ENCODE measurements at places on chromosomes 16 and 17.
A peak's percentile ranks its signal among the peaks of the same experiment; 100 is the strongest.

- DNase-seq = peak; percentile 75
These were observed 2.9 kb upstream of the EPX start for GRCh38 chr17:58189436-58190146.

GRCh38 chr16:88864099-88864498, 2.4 kb downstream of the PABPN1L start:
- DNase-seq = no peak

DNA sequence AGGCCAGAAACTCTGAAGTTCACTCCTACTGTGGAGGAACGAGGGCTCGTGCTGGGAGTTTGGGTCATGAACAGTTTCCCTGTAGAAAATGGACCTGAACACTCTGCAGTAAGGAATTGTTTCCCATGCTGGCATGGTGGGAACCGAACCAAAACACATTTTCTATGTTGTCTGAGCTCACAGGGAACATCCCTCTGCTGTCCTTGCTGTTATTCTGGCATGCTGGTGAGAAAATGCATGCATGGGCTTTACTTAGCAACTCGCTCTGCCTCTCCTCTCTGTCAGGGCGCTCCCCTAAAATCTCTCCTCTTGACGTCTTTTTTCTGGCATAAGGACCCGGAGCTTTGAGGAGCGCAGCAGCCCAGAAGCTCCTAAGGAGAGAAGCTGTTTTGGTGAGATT, 5.4 kb downstream of the RTN4RL1 start:
- DNase-seq = no peak

DNA sequence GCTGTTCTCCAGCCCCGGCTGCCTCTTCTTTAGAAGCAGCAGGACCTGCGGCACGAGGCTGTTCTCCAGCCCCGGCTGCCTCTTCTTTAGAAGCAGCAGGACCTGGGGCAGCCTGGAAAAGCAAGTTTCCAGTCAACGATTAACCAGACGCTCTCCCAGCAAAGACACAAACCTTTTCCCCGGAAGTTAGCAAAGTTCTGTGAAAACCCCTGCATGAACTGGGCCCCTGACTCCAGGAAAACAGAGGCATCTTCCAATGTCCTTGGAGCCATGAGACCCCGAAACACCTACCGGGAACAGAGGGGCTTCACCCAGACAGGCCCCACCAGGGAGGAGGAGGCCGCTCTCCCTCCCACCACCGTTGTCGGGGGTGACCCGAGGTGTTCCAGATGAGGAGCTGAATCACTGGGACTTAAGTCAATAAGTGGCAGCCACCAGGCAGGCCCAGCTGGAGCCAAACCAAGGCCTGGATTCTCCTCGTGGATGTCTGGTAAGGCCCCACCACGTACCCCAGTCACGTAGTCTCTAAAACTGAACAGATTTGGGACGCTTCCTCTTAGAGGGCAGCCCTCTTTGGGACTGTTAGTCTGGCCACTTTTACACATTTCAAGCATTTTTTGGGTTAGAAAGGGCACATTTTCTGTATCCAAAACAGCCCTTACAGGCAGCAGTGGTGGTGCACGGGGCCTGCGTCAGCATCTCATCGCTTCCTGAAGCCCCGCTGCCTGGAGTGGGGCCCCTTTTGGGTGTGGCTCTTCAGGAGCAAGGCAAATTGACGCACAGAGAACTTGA, at the start of gene RPH3AL:
Gene RPH3AL, minus strand, starts transcription at position 387 of the 792 bp plus-strand sequence. CDS start 25,264 bp downstream, outside the sequence.
- DNase-seq = no peak

DNA sequence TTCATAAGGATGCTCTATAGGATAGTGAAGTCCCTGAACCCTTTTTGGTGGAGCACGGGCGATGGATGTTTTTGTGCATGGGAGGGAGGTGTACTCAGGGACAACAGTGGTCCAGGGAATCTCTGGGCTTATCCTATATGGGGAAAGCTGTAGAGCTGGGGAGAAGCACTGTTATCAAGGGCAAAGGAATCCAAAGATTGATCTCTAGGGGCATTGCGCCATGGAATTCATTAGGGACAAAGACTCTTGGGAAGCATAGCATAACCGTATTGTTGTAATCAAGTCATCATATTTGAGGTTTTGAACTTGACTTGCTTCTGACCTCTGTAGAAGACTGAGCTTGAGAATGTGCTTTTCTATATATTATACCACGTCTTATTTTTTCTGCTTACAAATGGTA, 172.9 kb upstream of the ZFHX3 start:
- DNase-seq = no peak

- no peak for DNase-seq
These were observed 257 bp downstream of the SNAI3 start for GRCh38 chr16:88686062-88686438.

- no peak for DNase-seq
These were observed 330.1 kb downstream of the CNTNAP4 start for GRCh38 chr16:76607317-76607716.

DNA sequence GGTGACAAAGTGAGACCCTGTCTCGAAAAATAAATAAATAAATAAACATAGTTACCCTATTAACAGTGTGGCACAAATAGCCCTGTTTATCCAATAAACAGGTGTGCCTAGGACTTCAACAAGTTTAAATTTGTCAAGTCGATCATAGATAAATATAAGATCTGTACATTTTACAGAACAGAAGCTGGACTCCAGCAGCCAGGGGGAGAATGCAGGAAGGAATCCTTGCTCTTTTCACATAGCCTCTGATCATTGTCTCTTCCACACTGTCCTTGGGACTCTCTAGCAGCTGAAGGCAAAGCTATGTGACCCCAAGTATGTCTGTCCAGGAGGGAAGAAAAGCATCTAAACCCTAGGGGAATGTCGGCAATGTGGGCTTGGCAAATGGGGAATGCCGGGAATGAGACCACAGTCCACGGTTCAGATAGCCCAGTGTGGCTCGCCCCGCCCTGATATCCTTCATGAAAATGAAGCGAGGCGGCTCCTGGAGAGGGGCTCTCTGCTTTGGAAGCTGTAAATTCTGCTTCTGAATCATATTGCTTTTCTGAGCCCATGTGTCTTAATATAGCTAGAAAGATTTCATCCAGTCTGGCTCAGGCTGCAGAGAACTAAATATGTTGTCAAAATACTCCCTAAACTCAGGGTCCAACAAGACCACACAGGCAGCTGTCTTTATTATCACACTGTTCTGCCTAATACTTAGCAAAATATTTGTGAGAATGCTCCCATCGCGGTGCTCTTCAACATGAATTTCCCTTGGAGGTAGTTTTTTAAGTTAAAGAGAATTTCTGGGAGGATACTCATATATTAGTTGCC, 24.9 kb upstream of the GRB2 start:
- peak; percentile 28 for DNase-seq

DNA sequence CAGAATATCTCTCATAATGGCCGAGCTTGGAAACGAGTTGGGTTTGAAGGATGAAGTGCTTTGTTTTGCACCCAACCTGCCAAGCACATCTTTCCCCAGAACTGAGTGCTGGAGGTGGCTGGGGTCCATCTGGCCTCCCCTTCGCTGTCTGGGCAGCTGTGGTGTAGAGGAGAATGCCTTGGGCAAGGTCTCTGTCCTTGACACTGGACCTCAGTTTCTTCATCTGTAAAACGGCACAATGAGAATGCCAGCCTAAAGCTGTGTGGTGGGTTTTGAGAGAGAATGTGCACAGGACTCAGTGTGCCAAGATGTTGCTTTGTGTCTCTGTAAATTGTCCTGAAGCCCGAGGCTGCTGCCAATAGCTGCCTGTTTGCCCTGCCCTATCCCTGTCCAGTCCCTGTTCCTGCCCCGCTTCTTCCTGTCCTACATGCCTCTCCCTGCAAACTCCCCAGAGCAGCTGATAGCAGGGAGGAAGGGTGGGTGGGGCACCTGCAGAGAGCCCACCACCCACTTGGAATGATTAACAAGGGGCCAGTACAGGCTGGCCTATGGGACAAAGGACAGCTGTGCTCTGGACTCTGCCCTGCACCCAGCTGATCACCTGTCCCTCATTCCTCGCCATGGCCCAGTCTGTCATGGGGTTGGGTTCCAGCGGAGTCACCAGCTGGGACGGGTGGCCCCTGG, 15.3 kb downstream of the LASP1 start:
- DNase-seq = no peak

GRCh38 chr16:54244061-54244886, 42.3 kb downstream of the IRX3 start:
- no peak for DNase-seq

DNA sequence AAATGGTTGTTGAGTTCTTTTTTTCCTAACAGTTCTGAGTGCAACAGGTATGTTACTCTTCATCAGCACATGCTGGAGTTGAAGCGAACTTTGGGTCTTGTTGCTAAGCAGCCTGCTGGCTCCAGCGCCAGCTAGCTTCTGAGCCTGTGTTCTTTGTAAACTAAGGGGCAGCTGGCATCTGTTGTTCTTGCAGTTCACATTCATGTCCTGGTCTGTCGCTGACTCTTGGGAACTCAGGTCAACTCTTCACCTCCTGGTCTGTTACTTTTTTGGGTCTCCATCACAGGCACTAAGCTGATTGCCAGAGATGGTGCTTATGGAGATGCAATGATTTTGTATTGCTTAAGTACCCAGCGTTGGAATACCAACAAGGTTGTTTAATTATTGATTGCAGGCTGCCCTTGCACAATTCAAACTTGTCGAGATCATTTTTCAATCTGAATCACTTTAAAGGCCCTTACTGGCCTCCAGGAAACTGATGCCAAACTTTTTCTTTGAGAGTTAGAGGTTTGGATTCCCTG, 40.9 kb downstream of the USP10 start:
- DNase-seq = peak; percentile 28

GRCh38 chr17:61388561-61389356, 10.9 kb upstream of the TBX2 start:
- no peak for DNase-seq

GRCh38 chr17:27860971-27861664, 32.0 kb downstream of the LYRM9 start:
- DNase-seq = no peak

- DNase-seq = peak; percentile 92
These were observed 23.1 kb upstream of the DHRS13 start for GRCh38 chr17:28925912-28926365.

GRCh38 chr17:5580969-5581368, 3.3 kb downstream of the NLRP1 start:
- no peak for DNase-seq

DNA sequence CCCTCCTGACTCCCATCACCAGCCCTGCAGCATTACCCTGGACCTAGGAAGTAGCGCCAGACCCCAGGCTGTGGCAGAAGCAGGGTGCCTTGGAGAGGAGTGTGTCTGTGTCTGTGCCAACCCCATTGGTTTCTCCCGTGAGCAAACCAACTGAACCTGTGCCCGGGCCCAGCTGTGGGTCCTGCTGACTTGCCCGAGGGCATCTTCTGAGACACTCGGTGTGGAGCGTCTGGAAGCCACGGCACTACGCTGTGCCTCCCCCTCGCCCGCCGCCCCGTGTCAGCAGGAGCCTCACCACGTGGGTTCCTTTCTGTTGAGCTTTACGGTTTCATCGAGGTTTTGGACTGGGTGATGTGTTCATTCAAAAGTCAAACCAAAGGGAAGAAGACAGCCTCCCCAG, 27.8 kb downstream of the ZNF750 start:
- DNase-seq = no peak

DNA sequence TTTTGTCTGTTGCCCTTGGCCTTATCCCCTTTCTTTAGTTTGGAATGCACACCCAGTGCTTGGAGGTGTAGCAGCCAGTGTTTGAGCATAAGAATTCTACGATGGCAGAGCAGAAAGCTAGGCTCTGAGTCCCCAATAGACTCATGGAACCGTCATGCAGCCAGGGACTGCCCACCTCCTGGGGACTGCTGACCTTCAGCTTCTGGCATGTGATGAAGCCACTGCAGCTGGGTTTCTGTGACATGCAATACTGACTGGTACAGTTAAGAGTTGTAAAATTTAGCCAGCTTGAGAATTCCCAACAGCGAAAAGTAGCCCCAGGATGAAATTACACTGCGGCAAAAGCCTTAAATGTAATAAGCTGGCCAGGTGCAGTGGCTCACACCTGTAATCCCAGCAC, 9.0 kb upstream of the MAP3K14 start:
- no peak for DNase-seq

DNA sequence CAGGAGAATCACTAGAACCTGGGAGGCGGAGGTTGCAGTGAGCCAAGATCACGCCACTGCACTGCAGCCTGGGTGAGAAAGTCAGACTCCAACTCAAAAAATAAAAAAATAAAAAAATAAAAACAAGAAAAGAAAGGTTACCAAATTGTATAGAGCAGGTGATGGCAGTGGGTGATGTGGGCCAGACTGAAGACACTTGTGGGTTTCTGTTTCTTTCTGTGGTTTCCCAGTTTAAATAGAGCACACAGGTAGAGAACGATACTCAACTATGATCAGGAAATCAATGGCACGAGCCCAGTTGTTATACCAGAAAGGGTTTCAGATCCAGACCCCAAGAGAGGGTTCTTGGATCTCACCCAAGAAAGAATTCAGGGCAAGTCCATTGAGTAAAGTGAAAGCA, 32.6 kb downstream of the NUBP1 start:
- DNase-seq = no peak

GRCh38 chr17:59439741-59440211, 108.3 kb downstream of the YPEL2 start:
- no peak for DNase-seq

DNA sequence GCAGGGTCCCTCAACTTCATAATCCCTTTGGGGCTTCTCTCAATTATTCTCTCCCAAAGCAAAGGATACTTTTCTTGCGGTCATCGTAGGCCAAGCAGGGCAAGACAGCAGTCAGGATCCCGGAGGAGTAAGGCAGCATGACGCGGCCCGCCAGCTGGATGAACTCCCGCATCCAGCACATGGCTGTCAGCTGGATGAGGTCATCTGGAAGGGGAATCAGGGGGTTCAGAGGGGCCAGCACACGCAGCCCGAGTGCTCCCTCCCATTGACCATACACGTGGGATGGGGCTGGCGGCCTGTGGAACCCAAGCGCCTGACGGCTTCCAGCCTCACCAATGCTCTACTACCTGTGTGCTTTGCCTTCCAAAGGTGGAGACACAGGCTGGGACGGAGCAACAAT, 19.2 kb downstream of the VAC14 start:
- DNase-seq = no peak

- no peak for DNase-seq
These were observed 425.6 kb upstream of the SALL1 start for GRCh38 chr16:51576498-51577195.

DNA sequence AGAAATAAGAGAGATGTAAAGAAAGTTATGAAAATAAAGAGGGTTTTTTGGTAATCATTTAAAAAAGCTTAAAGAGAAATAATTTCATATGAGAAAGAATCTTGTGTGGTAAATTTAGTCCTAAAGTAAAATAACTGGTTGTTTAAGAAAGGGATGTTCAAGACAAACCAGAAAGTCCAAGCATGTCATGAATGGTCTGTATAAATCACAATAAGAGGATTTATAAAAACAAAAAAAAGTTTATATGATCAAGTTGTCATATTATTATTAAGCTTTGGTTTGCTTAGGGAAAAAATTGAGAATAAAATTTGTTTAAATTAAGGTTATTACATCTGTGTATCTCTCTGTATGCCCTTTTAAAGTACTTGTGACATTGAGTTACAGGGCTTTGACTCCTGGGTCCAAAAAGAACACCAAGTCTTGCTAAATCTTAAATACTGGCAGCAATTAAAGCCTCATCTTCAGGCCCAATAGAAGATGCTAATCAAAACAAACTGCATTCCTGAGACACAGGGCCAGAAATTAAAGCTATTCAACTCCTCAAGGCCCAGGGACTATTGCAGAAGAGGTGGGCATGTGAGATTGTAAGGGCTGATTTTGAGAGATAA, 15.6 kb upstream of the TRIM25 start:
- DNase-seq = no peak

GRCh38 chr17:59815965-59816364, 76.8 kb downstream of the TUBD1 start:
- DNase-seq = peak; percentile 17
